T-helper 2 cell (primary cell): ENCODE measurements at places on chromosomes 16 and 17.

DNA sequence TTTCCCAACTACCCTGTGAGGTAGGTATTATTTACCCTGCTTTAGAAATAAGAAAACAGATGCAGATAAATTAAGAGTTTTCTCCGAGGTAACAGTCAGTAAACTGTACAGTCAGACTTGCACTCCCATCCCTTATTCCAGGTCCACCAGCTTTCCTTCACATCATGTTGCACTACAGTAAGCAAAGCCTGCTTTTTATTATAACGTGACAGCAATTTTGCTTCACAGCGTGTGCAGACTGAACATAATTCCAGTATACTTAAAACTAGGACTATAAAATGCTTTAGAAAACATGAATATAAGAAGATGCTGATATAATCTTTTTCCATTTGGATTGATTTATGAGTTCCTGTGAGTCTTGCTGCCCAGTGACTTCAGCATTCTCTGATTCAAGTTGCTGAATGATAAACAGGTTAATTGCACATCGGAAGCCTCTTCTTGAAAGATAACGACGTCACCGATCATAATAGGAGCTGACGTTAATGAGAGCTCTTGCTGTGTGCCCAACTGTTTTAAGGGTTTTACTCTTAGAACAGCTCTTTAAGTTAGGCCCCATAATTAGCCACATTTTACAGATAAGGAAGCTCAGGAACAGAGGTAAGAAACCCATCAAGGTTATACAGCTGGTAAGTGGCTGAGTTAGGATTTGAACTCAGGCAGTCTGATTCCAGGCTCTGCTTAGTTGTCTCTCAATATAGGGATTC lies 1.4 kb downstream of the LIG3 start:
- DNase-seq = no peak

DNA sequence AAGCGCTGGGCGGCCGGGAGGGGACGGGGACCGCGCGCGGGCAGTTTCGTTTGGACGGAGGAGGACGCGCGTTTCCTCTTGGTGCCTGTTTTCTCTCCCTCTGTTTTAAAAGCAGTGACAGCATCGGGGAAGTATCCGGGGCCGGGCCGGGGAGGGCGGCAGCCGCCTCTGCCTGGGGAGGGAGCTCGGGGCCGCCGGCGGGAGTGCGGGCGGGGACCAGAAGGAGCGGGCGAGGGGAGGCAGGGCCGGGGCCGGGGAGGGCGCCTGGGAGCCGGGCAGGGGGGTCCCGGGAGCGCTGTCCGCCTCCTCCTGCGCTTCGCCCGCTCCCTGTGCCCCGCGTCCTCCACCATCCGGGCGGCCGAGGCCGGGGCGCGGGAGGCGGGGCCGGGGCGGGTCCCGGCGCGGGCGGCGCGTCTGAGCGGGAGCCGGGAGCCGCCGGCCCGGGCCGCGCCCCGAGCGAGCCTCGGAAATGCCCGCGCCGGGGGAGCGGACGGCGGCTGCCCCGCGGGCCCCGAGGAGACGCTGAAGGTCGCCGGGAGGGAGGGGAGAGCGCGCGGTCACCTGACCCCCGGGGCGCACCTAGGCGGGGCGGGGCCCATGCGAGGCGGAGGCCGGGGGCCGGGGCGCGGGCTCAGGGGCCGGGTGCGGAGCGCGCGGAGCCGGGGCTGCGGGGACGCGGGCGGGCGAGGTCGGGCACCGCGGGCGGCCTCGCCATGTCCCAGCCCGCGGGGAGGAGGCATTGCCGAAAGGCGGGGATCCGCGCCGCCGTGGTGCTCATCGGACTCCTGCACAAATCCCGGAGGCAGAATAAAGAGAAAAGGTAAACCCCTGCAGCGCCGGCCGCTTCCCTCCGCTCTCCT lies 57.3 kb downstream of the RAP1GAP2 start:
- DNase-seq = no peak

DNA sequence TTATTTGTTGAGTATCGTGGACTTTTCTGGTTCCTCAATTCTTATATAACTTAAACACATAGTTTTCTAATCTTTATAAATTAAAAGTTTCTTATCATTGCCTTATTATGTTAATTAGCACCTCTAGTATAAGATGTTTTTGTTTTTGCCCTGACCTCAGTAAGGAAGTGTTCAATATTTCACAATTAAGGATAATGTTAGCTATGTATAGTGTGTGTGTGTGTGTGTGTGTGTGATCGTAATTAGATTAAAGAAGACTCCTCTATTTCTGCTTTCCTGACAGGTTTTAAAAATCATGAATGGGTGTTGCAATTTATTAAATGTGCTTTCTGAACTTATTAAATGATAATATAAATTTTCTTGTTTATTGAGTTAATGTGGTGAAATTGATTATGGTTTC lies 12.0 kb downstream of the IL21R start:
- DNase-seq = no peak

- DNase-seq = no peak
Measured at GRCh38 chr17:7823581-7824001, 10.4 kb upstream of the KDM6B start.

DNA sequence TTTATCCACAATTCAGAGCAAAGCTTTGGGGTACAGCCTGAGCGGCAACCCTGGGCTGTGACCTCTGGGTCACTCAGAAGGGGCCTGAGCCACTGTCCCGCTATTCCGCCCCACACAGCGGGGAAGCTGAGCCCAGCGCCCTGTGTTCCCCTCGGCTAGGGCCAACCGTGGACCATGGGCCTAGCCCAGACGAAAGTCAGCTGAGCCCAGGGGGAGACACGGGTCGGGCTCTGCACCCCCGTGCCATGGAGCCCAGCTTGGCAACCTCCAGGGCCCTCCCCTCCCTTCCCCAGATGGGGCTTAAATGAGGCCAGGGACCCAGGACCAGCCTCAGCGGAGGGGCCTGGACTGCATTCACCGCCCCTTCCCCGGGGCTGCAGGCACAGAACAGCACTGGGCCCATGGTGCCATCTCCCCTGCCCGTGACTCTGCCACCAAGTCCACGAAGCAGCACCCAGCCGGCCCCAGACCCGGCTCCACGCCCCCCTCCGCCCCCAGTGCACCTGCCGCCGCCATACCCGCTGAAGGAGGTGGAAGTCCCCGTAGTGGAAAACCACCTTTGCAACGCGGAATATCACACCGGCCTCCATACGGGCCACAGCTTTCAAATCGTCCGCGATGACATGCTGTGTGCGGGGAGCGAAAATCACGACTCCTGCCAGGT lies 1.8 kb downstream of the TPSD1 start:
- no peak for DNase-seq

DNA sequence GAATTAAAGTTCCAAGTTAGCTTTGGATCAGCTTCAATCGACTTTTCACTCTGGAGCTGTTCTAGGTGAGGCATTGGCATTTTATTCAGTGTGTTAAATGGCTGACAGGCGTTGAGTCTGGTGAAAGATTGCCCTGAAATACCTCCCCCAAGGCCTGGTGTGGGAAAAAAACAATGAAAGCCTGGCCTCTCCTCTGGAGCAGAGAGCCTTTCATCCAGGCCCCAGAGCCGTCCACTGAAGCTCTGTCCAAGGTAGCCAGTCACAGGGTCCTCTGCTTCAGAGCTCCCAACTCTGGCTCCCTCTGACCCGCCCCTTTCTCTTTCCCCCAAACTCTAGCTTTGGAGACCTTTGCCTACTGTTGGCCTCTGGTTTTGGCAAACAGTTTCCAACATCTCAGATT lies 123.6 kb upstream of the CRHR1 start:
- DNase-seq = no peak

DNA sequence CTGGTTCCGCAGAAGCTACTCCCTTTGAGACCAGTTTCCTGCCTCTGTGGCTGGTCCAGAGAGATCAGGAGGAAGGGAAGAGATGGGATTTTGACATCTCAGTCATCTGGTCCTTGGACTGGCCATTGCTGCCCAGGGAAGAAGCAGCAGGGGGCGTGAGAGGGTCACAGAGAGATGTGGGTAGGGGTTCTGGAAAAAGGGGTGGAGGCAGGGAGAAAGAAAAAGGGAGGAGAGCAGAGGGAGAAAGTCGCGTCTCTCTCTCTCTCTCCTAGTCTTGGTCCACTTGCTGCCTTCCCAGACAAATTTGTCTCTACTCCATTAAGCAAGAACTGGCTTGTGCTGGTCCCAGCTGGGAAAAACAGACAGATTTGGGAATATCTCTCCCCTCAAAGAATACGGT lies 4.4 kb downstream of the SHBG start:
- DNase-seq = no peak

- DNase-seq = no peak
Measured at GRCh38 chr16:66616592-66616991, 12.1 kb downstream of the CMTM3 start.
